ENCODE measurements at places on chromosomes 7 and 10.

GRCh38 chr10:52334595-52334994 lies 20.5 kb downstream of the DKK1 start:
- DNase-seq, result no peak

DNA sequence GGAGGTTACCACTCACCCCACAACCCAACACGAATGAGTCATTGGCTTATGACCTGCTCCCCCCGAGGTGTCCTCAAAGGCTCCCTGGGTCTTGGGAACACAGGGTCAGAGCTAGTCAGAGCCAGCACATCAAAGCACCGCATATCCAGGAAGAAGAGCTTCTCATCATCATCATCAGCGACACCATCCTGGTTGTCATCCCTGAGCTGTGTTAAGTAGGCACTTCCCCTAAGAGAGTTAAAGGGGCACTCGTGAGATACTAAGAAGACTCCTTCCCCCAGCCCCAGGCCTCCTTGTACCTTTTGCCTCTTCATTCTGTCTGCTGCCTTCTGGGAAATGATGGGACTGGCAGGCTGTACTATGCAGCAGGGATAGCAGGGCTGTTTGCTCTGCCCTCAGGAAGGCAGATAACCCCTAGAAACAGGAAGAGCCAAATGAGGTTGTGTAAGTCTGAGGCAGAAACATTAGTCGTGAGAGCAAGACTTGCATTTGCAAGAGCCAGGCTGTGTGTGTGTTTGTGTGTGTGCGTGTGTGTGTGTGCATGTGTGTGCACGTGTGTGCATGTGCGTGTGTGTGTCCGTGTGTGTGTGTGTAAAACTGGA lies 11.1 kb upstream of the CPA1 start:
- DNase-seq, result no peak

- no peak for DNase-seq
Measured at GRCh38 chr7:1257221-1257620, 24.5 kb downstream of the UNCX start.

- no peak for DNase-seq
Measured at GRCh38 chr10:111075577-111076185, 1.1 kb upstream of the ADRA2A start.

GRCh38 chr10:76071653-76072365 lies 640.4 kb downstream of the LRMDA start:
- no peak for DNase-seq

- no peak for DNase-seq
Measured at GRCh38 chr7:103687951-103688350, 241.9 kb upstream of the SLC26A5 start.

- DNase-seq, result no peak
Measured at GRCh38 chr7:35818513-35818912, 17.7 kb downstream of the SEPTIN7 start.

Data from HEK293T (cell line).